Stimulated activated CD4-positive, alpha-beta T cell treated with anti-CD3 and anti-CD28 coated beads, Interleukin-4, amount 100 ng/mL, for 24 hours (primary cell): ENCODE measurements at places on chromosomes 11 and 22.

DNA sequence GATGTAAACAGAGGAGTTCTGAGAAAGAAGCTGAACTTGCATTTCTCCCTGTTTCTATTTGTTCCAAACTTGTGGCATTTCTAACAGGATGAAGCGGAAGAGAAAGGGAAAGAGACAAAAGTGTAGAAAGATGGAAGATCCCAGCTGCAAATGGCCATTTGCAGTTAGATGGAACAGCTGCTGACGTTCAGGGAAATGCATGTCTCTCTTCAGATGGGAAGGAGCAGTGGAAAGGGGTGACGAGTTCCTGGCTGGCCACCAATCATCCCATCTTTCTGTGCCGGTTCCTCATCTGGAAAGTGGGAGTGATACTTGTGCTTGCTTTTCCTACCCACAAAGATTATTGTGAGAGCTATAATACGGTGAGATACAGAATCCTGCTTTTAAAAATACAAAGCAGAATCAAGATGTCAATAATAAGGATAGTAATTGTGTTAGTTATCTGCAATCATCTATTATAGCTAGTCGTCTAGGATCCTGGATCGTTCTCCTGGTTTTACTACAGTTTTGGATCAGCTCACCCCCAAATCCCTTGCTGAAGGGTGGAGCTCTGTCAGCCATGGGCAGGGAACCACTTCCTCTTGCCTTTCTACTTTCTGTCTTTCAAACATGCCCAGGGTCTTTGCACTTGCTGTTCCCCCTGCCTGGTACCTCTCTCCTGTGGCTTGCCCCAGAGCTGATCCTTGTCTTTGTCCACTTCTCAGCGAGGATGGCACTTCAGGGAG lies 1.2 kb upstream of the TIMP3 start:
- DNase-seq, result no peak

DNA sequence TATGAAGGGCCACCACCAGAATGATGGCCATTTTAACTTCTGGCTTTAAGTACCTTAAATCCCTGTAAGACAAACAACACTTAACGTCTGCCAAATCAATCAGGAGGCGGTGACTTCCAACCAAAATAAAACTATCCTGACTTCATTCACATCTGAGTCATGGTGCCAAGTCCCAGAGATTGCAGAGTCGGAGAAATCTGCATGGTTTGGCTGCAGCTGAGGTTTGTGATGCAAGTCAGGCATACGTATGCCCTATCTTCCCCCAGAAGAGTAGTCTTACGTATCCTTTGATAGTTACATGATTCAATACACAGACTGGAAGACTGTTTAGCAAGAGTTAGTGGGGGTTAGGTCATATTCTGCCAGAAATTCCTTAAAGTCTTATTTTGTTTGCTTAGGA lies 1.7 kb upstream of the GAB2 start:
- DNase-seq, result no peak

GRCh38 chr11:74048993-74049392 lies 40.1 kb upstream of the UCP3 start:
- DNase-seq, result no peak

DNA sequence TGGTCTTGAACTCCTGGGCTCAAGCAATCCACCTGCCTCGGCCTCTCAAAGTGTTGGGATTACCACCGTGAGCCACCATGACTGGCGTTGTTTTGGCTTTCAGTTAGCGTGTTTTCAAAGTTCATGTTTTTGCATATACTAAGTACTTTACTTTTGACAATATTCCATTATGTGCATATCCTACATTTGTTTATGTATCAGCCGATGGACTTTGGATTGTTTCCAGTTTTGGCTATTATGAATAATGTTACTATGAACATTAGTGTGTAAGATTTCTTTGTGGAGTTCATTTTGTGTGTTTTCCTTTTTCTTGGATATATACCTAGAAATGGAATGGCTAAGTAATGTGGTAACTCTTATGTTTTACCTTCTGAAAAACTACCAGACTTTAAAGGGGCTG lies 9.9 kb downstream of the CSTF3 start:
- no peak for DNase-seq

GRCh38 chr11:44578279-44578678 lies 12.8 kb downstream of the CD82 start:
- DNase-seq, result no peak

DNA sequence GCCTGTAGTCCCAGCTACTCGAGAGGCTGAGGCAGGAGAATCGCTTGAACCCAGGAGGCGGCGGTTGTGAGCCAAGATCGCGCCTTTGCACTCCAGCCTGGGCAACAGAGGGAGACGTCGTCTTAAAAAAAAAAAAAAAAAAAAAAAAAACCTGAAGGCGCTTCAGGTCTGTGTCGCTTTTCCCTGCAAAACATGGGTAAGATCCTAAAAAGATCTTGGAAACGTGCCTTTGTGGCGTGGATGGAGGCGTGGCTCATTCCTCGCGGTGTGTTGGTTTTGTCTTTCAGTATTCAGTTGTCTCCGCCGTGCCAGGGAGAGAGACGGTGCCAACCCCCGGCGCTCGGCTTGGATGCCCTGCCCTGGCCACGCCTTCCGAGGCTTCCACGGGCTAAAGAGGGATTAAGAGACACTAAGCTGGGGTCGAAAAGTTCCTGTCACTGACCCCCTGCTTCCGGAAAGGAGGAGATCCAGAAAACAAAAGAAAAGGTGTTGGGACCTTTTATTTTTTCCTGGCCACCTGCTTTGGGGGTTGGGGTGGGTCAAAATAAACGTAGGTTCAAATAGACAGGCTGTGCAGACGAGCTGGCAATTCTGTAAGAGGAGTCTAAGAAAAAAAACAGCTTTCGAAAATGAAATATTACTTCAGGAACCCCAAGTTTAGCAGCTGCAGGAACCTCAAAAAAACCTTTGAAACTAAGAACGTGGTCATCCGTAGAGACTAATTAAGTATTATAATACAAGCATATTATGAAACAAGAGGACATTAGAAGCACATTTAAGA lies 1.1 kb upstream of the SLC35F2 start:
- DNase-seq, result peak; percentile 30

- no peak for DNase-seq
Measured at GRCh38 chr11:125262830-125263218, 98.3 kb downstream of the PKNOX2 start.

DNA sequence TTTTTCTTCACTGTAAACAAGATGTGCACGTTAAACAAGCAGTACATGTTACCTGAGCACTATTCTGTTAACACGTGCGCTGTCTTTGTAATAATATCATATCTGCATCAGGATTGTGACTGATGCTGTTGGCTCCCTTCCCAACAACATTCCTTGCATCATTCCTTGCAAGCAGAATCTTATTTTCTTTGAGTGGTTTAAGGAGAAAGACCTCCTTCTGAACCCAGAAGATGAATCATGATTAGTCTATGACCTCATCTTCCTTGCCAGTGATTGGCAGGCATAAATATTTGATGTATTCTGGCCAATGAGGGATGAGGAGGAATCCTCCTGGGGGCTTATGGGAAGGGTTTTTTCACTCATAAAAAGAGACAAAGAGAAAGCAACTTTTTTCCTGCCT lies 46.2 kb downstream of the C11orf71 start:
- no peak for DNase-seq
